Kidney glomerular epithelial cell (primary cell): ENCODE measurements at places on chromosomes 3 and 15.

DNA sequence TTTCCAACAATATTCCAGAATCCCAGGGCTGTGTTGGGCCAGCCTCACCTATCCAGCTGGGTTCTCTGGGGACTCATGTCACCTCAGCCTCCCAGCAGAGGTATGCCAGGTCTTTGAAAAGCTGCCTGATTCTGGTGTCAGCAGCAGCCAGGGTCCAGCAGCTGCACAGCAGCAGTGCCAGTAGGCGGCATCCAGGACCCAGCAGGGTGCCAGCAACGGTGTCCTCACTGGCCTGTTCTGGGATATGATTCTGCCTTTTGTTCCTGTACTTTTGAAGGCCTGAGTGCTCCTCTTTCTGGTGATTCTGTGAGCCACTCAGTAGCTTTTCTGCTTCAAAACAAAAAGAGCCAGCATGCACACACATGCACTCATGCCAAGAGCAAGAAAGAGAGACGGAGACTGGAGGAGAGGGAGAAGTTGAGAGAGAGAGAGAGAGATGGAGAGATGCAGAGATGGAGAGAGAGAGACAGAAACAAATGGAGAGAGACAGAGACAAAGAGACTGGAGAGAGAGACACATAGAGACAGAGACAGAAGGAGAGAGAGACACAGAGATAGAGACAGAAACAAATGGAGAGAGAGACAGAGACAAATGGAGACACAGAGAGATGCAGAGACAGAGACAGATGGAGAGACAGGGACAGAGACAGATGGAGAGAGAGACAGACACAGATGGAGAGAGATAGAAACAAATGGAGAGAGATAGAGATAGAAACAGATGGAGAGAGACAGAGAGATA is 205.7 kb downstream of the UACA start:
- no peak for DNase-seq

- DNase-seq, result no peak
These were observed 1029.5 kb upstream of the NR2F2 start for GRCh38 chr15:95300958-95301357.

- DNase-seq, result no peak
These were observed 441.1 kb upstream of the MDFIC2 start for GRCh38 chr3:70753572-70753971.

- DNase-seq, result no peak
These were observed 3.4 kb upstream of the LMAN1L start for GRCh38 chr15:74809242-74809641.

- no peak for DNase-seq
These were observed 29.5 kb downstream of the CMTM7 start for GRCh38 chr3:32421185-32421584.

- DNase-seq, result no peak
These were observed 7.6 kb downstream of the SLC27A2 start for GRCh38 chr15:50189633-50190032.

DNA sequence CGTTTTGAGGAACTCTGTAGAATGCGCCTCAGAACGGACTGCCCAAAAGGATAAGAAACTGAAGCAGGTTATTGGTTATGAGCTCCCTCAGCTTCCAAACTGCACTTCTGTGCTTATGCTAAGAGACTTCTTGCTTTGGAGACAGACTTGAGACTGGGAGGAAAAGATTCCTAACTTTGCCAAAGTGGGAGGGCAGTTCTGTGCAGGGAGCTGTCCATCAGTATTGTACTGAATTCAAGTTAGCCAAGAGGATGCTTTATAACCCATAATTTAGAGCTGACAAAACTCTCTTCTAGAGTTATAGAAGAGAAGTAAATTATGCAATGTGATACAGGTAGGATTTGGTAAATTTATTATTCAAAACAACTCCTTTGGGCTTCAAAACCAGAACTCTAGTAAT is 519.8 kb upstream of the GBE1 start:
- DNase-seq, result peak; percentile 16

- no peak for DNase-seq
These were observed 25.1 kb upstream of the POLG start for GRCh38 chr15:89359471-89360293.

GRCh38 chr3:76025561-76025960 is 240.2 kb upstream of the ZNF717 start:
- no peak for DNase-seq

DNA sequence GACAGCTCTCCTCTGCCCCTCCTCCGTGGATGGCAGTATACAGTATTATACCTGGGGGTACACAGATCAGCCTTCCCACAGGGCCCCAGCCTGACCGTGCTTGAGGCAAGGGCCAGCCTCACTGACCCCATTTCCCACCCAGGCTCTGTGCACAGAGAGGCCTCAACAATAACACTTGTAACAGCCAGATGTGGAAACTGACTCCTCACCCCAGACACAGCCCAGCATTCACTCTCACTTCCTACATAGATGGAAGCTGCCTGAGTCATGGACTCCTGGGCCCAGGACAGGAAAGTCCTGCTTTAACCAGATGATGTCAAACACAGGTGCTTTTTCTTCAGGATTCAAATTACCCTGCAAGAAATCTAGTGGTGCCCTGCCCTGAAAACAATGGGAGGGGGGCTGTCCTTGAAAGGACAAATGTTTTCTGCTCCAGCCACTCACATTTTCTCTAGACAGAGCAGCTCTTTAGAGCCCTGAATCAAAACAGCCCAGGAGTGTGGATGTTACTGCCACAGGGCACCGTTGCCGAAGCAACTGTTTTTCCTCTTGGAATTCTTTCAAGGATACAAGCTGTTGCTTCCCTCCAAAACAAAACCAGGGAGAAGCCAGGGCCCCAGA is 16.4 kb downstream of the CCDC12 start:
- no peak for DNase-seq

GRCh38 chr15:87401973-87402372 is 854.6 kb downstream of the NTRK3 start:
- DNase-seq, result no peak

DNA sequence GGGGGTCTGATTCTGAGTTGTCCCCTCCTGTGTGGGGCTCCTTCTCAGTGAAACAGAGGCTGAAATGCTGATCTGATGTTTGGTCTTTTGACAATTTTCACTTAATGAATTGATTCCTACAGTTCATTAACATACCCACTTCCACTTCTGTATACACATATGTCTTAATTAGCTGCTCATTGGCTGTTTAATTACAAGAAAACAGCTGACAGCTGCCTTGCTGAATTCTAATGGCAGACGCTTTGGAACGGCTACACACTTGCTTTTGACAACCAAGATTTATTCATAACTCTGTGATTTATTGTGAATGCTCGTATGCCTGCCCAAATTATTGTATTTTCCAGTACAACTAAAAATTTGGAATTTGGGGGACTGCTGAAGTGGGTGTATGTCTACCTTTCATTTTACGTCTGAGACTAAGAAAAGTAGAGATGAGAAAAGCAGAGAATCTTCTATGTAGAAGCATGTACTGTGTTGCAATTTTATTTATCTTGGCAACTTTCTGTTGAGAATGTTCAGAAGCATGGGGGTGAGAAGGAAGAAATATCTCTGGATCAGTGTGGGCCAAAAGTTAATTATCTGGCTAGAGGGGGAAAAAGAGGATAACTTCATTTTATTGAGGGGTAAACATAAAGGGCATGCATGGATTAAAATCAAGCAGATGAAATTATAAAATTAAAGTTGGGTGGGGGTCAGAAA is 46.5 kb upstream of the ICE2 start:
- DNase-seq, result no peak

DNA sequence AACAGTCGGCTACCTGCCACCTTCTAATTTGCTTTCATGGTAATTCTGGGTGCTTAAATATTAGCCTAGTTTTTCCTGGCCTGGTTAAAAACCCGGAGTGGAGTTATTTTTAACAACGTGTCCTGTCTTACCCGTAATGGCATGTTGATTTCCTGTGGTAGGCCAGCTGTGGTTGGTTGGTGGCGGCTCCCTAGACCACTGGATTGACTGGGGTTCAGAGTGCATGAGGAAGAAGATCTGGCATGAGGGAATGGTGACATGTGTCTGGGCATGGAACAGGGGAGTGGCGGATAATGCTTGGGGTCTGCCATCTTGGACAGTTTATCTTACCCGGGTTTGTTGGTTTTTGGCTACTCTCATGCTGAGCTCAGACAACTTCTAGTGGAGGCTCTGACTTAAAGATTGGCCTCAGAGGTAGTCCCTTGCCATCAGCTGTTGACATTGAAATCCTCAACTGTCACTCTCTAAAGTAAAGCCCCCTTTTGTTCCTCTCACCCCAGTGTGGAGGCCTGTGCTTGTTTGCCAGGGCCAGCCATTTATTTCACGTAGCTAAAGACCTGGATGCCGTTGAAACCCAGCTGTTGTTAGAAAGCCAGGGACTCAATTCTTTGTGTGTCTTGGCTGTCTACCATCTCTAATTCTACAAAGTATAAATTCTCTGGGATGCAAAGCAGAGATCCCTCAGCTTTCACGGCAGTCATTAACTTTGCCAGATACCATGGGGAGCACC is 81.6 kb downstream of the DNASE1L3 start:
- no peak for DNase-seq

DNA sequence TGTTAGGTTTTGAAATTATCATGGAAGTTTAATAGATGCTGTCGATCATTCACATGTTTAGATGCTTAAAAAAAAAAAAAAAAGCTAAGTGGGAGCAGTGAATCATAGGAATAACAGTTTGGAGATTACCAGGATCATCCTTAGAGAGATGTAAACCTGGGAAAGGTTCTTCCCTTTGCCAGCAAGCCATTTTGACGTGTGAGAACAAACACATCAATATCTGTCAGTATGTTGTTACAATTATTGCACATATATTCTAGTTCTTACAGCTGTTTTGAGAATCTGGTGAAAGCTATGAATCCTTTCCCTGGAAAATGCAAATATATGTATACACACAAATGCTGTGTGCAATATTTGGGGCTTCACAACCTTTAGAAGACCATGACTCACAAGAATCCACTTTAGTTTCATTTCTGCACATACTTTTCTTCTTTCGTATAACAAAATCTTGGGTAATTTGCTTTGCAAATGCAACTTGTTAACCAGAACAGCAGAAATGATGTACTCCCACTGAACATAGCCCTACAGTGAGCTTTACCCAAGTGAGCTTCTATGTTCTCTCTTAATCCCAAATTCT is 12.0 kb downstream of the NFKBIZ start:
- no peak for DNase-seq

DNA sequence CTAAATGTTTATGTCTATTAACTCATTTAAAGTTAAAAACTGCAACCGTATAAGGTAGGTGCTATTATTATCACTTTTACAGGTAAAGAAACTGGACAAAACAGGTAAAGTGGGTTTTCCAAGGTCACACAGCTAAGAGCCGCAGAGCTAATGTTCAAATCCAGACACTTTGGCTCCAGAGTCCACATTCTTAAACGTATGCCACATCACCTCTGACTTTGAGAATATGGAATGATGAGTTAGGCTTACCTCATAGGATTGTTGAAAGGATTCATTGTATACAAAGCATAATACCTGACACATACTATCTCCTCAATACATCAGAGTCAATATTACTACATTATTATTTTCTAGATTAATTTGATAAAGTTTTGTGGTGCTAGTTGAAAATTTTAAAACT is 240.9 kb upstream of the STT3B start:
- DNase-seq, result no peak

- no peak for DNase-seq
These were observed 3.7 kb upstream of the ZNF609 start for GRCh38 chr15:64456634-64457108.

GRCh38 chr3:17179381-17180205 is 294.8 kb downstream of the PLCL2 start:
- no peak for DNase-seq

GRCh38 chr15:88467935-88468528 is 524 bp downstream of the MRPS11 start:
- DNase-seq, result no peak

GRCh38 chr3:44065311-44066094 is 176.2 kb upstream of the TOPAZ1 start:
- peak; percentile 77 for DNase-seq

- peak; percentile 26 for DNase-seq
These were observed 2.7 kb upstream of the OPA1 start for GRCh38 chr3:193590088-193590856.

- no peak for DNase-seq
These were observed 32.5 kb downstream of the CHAC1 start for GRCh38 chr15:40985541-40986330.

DNA sequence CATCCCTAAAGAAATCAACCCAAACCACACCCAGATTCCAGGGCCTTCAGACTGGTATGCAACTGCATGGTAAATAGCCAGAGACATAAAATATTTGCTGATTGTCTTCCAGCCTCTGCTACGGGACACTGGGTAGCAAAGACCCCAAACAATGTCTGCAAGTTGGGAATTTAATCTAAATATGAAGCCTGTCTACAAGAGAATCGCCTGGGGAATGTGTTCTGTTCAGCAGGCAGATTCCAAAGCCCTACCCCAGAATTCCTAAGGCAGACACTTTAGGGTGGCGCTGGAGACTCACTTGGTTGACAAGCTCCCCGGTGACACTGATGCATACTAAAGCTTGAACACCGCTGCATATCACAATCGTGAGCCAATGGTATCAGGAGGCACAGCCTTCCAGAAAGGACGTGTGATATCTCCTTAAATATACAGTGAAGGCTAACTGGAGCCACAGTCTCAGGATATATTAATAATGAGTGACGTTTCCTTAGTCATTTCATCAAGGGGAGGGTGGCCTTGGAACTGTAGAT is 684.1 kb downstream of the NTRK3 start:
- no peak for DNase-seq

GRCh38 chr15:82854554-82854953 is 45.1 kb downstream of the WHAMM start:
- DNase-seq, result no peak

GRCh38 chr15:66633041-66633937 is 67.5 kb upstream of the LCTL start:
- no peak for DNase-seq

DNA sequence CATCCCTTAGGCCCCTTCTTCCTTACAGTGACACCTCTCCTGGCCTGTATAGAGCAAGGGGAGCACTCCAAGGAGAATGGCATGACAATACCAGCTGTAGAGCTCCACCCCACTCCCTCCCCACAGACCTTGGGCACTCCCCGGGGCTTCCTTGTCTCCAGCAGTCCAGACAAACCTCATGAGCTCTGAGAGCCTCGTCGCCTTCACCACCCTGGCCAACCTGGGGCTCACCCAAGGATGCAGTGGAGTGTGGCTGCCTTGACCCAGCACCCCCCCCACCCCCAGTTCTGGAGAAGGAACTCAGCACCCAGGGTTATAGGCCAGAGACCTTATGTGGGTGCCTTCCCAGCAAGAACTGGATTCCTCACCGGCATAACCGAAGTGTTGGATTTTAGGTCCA is 7.4 kb upstream of the SLCO2A1 start:
- no peak for DNase-seq

DNA sequence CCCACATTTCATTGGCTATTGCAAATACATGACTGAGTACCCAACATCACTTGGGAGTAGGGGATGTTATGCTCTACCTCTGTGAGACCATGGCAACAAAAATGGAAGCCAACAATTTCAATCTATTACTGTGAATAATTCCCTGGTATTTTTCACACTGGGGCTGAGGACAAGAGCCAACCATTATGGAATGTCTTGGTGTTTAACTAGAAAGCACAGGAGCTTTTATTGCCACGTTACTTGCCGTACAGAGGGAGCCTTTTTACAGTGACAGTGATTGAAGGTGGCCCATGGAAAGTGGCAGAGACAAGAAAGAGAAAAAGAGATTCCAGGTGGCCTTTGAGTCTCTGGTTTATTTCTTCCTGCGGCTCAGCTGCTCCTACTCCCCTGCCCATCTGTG is 105.7 kb upstream of the TBC1D5 start:
- no peak for DNase-seq

GRCh38 chr15:67127965-67128364 is 62.6 kb downstream of the SMAD3 start:
- DNase-seq, result peak; percentile 97

- DNase-seq, result no peak
These were observed 398.3 kb upstream of the ATP10A start for GRCh38 chr15:26261413-26261812.
